ENCODE measurements at places on chromosomes 3 and 15.
A peak's percentile ranks its signal among the peaks of the same experiment; 100 is the strongest.

GRCh38 chr3:71397726-71398125 lies 185.8 kb downstream of the FOXP1 start:
- no peak for DNase-seq

GRCh38 chr3:134055661-134056060 lies 25.9 kb upstream of the SLCO2A1 start:
- no peak for DNase-seq

GRCh38 chr3:150495563-150496168 lies 50.6 kb downstream of the SERP1 start:
- no peak for DNase-seq

DNA sequence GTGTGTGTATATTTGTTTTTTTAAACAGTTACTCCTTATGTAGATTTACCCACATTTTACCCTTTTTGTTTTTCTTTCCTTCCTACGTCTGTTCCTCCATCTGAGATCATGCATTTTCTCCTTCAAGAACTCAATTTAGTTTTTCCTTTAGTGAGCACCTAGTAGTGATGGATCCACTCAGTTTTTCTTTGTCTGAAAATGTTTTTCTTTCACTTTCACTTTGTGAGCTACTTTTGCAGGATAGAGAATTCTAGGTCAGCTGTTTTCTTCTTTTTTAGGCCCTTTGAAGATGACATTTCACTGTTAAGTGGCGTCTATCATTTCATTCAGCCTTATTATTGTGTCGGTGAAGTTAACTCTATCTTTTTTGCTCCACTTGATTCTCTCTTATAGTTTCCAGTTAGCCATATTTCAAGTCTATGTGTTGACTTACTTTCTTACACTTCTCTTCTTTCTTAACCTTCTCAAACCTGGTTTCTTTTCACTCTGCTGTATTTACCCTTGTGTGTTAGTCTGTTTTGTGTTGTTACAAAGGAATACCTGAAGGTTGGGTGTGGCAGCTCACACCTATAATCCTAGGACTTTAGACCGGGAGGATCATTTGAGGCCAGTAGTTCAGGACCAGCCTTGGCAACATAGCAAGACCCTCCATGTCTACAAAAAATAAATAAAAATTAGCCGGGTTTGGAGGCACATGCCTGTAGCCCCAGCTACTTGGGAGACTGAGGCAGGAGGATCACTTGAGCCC lies 55.8 kb downstream of the PRKCI start:
- no peak for DNase-seq

DNA sequence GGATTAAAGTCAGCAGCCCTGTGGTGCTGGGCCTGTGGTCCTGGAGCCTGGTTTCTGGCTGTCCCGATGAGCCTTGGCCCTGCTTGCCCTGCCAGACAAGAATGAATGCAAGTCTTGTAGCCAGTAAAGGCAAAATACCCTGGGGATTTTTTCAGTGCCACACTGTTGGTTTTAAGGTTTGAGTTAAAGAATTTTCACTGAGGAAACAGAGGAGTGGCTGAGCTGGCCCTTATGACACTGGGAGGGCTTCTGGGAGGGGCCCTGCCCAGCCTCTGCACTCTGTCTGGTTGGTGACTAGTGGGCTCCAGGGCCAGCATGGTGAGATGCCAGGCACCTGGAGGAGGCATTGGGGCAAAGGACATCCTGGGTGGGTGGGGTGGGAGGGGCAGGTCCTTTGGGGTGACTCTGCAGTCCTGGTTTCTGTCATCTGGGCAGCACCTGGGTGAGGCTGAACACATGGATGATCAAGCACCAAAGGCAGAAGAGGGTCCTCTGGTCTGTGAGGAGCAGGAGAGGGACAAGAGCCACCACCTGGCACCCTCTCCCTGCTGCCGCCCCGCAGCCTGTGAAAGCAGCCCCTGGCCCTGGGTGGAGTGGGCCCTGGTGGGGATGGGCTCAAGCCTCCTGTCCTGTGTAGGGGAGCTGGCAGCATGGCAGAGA lies 12.5 kb upstream of the PLA2G4E start:
- peak; percentile 19 for DNase-seq

GRCh38 chr3:72013084-72013483 lies 228.1 kb upstream of the PROK2 start:
- no peak for DNase-seq

GRCh38 chr15:77706482-77707244 lies 74.0 kb upstream of the LINGO1 start:
- DNase-seq = no peak
